ENCODE measurements at places on chromosomes 2 and 18.
A peak's percentile ranks its signal among the peaks of the same experiment; 100 is the strongest.

- DNase-seq = no peak
Measured at GRCh38 chr2:102238039-102238756, 51.4 kb downstream of the IL1RL2 start.

- DNase-seq = no peak
Measured at GRCh38 chr2:233817361-233817911, 36.9 kb downstream of the HJURP start.

DNA sequence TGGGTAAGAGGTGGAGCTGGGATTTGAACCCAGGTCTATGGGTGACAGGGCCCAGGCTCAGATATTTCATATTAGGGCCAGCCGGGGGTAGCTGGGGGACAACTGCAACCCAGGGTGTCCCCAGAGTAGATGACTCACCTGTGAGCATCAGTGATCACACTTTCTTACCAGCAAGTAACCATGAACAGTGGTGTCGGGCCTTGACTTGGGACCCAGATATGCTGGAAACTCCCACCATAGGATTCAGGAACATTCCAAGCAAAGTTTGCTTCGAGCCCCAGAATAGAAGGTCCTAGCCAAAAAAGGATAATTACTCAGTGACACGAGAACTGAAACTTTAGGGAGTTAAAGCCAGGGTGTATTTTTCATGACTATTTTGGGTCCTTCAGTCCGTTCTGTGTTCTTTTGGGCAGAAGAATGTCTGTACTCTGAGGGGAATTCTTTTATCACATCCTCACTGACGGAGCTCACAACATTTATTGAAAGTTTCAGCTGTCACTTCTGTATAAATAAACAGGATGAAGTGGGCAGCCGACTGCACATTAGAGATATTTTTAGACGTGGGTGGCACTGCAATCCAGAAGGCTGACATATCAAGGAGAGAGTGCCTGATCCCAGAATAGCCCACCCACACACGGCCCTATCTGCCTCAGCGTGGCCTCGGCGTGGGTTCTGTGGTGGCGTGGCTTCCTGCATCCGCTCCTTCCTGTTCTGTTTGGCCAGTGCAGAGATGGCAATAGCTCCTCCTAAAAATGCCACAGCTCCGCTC, 45.6 kb downstream of the RAMP1 start:
- peak; percentile 11 for DNase-seq

DNA sequence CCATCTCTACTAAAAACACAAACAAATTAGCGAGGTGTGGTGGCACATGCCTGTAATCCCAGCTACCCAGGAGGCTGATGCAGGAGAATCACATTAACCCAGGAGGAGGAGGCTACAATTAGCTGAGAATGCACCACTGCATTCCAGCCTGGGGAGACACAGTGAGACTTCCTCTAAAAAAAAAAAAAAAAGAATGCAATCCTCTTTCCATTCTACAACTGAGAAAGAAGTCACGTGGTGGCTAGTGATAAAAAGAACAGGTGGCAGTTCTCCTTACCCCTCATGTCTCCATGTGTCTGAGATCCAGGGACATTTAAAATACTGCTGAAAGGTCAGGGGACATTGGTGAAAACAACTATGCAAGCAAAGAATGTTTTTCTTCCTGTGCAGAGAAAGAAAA, 24.4 kb upstream of the GPR39 start:
- no peak for DNase-seq

DNA sequence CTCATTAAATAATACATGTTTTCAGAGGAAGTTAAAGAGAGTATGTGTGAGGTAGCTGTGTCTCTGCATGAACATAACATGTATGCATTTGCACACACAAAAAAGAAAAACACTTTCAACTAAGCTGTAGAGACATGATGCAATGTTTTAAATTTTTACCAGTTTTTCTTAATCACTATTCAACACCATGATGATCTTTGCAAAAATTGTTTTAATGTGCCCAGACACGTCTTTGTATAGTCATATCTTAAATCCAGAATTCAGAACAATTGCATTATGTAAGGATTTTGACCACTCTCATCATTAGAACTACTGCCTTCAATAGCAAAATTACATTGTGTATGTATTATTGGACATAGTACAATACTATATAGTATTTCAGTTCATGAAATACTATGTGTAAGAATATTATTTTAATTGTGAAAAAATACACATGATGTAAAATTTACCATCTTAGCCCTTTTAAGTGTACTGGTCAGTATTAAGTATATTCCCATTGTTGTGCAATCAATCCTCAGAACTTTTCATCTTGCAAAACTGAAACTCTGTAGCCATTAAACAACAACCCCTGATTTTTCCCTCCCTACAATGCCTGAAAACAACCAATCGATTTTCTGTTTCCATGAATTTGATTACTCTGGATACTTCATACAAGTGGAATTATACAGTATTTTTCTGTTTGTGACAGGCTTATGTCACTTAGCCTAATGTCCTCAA, 104.5 kb upstream of the ACVR2A start:
- DNase-seq = no peak

DNA sequence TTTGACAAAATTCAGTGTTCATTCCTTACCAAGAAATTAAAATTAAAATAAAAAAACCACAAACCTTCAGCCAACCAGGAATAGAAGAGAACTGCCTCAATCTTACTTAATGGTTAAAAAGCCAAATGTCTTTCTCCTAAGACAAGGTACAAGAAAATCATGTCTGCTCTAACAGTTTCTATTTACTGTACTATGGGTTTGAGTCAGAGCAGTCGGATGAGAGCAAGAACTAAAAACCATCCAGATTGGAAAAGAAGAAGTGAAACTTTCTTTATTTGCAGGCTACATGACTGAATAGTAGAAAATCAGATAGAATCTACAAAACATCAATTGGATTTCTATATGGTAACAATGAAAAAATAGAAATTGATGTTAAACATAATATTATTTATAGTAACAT, 555.5 kb upstream of the TNP1 start:
- DNase-seq = no peak

- DNase-seq = no peak
Measured at GRCh38 chr2:240347949-240348500, 87.4 kb upstream of the GPC1 start.

DNA sequence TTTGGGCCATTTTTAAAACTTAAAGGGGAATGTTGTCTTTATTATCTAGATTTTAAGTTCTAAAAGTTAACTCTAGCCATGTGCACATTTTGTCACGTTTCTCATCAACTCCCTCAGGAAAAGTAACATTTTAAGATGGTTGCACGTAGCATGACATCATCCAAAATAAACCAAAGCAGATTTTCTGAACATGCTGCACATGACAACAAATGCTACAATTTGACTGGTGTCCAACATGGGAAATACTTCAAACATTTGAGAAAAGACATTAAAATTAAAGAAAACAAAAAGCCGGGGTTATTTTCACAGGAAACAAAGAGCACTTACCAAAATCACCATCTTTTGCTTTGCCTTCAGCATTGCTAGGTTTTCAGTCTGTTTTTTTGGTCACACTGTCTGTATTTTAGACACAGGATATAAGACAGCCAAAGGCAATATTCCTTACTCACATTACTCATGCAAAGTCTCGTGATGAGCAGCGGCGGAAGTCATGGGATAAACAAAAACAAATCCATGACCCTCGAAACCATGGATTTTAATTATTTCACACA, 51.3 kb upstream of the RND3 start:
- DNase-seq = no peak

DNA sequence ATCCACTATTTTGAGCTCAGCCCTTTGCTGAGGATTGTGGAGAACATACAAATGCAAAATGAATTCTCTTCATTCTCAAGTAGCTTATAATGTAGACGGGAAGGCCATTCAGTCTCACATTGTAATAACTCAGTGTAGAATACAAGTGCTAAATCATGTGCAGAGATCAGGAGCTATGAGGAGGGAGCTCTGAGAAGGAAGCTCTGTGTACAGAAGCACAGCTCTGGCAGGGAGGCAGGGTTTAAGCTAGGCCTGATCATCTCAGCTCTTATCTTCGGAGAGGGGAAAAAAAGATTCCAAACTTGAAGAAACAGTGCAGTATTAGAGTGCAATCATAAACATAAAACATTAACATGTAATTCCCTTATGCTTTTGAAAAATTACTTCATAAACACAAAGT, 291.1 kb upstream of the SKOR2 start:
- DNase-seq = no peak

GRCh38 chr2:59584958-59585357, 968.5 kb downstream of the BCL11A start:
- DNase-seq = peak; percentile 7

DNA sequence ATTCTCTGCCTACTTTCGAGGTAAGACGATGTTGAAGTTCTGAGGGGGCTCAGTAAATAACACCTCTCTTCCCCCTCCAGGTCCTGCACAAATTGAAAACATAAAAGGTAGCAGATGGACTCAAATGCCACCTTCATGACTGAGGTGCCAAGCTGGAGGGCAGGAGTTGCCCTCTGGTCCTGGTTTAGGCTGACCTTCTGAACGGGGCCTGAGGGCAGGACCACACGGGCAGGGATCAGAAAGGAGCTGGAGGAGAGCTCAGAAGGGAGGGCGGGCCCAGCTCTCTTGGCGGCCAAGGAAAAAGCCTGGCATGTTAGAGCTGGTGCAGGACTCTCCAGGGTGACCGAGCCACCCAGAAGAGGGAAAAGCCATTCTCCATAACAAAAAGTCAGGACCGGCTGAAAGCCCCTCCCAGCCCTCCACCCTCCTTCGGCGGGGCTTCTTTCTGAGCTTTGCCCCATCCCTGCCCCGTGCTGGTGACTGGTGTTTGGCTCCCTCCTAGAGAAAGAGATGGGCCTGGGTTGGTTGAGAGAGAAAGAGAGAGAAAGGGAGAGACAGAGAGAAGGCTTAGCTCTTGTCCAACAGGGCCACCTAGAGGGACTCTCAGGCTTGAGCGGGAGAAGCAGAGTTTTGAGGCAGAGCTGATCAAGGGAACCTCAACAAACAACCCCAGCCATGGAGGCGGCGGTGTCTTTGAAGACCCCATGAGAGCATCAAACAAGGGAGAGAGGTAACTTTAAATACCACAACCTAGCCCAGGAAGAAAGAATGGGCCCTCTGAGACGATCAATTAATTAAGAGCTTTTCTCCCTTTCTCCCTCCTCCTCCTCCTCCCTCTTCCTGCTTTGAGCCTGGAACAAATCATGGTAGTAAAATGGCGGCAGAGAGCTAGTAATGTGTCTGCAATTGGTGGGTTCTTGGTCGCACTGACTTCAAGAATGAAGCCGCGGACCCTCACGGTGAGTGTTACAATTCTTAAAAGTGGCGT, 50.8 kb downstream of the WIPF1 start:
- no peak for DNase-seq

GRCh38 chr18:54828281-54828881, at the start of gene RAB27B:
Gene RAB27B (plus strand): TSS chr18:54828477. CDS start chr18:54877586, 49,109 bp downstream.
- peak; percentile 68 for DNase-seq

- DNase-seq = no peak
Measured at GRCh38 chr2:166932032-166932431, 43.8 kb downstream of the XIRP2 start.
